ENCODE measurements at places on chromosomes 16 and 17.

DNA sequence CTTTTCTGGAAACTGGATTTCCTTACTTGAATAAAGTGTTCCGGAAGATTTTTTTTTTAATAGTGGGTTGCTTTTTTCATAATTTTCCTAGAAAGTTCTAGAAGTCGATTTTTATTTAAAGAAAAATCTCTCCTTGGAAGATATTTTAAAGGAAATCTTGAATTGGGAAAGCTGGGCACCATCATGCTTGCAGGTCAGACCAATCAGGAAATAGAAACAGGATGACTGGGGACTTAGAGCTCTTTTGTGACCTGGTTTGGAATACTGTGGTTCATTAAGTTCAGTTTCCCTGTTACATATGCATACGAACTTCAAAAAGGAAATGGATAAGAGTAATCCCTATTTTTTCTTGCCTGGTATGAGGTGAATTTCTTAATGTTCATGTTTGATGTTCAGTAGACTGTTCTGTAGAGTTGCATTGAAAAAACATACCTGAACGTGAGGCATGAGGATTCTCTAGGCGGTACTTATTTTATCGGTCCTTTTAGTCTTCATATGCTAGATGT is 1.2 kb downstream of the NFATC3 start:
- peak; percentile 54 for DNase-seq

DNA sequence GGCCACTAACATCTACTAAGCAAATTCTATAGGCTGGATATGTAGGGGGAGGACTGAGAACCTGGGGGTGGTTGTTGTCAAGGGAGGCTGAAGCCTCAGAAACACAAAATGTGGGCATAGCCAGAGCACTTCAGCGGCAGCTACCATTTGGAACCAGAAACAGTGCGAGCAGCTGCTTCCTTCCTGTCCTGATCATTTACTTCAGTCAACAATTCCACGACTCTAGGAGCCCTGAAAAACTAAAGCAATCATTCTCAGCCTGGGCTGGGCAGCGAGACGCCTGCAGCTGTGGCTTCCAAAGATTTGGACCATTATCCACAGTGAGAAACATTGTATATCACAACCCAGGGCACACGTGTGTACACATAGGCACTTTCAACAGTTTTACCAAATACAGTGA is 93.9 kb upstream of the WSCD1 start:
- DNase-seq: no peak

GRCh38 chr16:88782454-88783390 is 2.3 kb downstream of the PIEZO1 start:
- DNase-seq: peak; percentile 82

- peak; percentile 16 for DNase-seq
These were observed 37.0 kb downstream of the STXBP4 start for GRCh38 chr17:55005520-55005919.

- DNase-seq: peak; percentile 51
These were observed 40.4 kb upstream of the CORO6 start for GRCh38 chr17:29663155-29663554.

DNA sequence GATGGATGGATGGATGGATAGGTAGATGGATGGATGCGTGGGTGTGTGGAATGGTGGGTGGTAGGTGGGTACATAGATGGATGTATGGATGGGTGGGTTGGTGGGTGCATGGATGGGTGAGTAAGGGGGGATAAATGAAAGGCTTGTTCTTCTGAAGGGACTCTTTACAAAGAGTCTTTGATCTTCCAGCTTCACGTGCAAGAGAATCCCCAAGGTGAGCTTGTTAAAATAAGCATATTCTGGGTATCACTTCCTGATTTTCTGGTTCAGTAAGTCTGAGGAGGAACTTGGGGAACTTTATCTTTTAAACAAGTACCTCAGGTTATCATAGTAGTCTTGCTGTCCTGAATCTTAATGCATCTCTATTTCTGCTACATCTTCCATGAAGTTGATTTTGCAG is 639.1 kb downstream of the MAF start:
- no peak for DNase-seq

GRCh38 chr16:48556913-48557351 is 53.0 kb downstream of the N4BP1 start:
- DNase-seq: peak; percentile 76

GRCh38 chr17:81483862-81484194 is 28.8 kb downstream of the ACTG1 start:
- no peak for DNase-seq

DNA sequence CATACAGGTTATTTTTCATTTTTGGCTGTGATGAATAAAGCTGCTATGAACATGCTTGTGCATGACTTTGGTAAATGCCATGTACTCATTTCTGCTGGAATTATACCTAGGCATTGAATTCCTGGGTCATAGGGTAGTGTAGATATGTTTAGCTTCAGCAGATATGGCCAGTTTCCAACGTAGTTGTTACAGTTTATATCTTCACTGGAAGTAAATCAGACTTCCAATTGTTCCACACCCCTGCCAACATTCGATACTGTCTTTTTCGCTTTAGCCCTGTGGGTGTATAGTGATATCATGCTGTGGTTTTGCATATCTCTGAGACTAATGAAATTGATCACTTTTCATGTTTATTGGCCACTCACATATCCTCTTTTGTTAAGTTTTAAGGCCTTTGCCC is 50.4 kb downstream of the ARHGAP27 start:
- DNase-seq: peak; percentile 15

- DNase-seq: peak; percentile 42
These were observed 155.9 kb upstream of the MYOCD start for GRCh38 chr17:12509801-12510200.

DNA sequence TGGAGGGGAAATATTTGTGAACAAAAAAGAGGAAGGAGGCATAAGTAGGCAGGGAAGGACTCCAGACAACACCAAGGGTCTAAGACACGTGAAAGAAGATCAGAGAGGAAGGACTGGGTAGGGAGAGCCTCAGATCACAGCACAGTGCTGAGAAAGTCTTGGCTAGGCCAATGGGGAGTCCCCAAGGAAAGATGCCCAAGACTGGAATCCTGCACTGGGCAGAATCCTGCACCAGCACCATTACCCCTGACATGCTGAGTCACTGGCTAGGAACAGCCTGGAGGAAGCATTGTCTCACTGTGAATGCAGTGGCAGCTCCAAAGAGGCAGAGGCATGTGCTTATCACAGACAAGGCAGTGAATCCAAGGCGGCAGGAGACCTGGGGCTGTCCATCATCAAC is 19.2 kb downstream of the CLEC19A start:
- no peak for DNase-seq

DNA sequence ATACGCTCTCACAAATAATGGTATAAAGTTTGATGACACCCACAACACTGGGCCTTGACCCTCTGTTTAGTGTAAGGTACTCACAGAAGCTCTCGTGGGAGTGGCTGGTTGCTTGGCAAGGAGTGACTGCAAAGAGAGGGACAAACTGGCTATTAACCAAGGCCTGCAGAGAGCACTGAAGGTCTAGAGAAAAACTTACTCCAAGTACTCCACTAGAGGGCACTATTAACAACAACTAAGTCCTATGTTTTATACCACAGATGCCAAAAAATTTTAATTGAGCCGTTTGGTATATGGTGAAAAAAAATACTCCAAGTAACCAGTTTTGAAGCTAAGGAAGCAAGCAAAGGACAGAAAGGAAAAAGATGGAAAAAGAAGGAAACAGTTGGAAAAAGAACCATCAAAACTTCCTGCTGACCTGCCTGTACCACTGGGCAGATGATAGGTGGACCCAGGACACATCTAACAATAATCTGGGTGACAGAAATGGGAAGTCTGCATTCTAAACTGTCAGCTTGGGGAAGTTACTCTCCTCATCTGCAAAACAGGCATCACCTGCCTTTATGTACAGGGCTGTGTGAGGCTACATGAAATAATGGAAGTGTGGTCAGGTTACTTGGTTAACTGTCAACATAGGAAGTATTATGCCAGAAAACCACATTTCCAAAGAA is 23.2 kb downstream of the DYNC1LI2 start:
- DNase-seq: peak; percentile 67

- DNase-seq: no peak
These were observed 42.6 kb upstream of the AXIN2 start for GRCh38 chr17:65604070-65604469.

DNA sequence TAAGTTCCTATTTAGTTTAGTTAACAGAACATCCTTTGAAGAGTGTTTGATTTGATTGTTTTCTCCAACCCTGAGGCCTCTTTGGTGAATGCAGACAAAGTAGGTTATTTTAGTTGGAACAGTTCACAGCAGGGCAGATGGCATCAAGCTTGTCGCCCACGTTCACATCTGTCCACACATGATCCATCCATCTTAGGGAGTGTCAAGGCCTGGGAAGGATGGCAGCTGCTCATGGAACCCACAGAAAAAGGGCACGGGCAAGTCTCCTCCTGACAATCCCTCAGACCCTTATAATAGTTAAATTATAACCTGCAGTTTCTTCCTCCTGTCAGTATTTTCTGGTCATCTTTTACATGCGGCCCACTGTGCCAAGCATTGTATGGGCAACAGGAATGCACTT is 60.2 kb downstream of the KNOP1 start:
- DNase-seq: no peak

GRCh38 chr16:8996891-8997290 is 33.2 kb upstream of the USP7 start:
- DNase-seq: no peak
